ENCODE measurements at places on chromosomes 7 and 10. TPM values are rescaled to one million over a fixed set of nuclear protein-coding genes. Genes with fewer than 3 reads are reported as not detected.

The PLAU gene
- total RNA-seq, result 8.1 TPM

- H3K4me1 ChIP-seq, result no peaks in the 10 kb centered on the region
- no peaks in the 10 kb centered on the region for H3K36me3 ChIP-seq
- no peak overlapping the region for H3K4me3 ChIP-seq
- H3K27ac ChIP-seq, result no peak overlapping the region
These were observed 216.3 kb downstream of the GFRA1 start for GRCh38 chr10:116056445-116057293.

GRCh38 chr7:79820387-79820786, 314.2 kb upstream of the GNAI1 start:
- H3K27ac ChIP-seq, result no peak overlapping the region
- no peaks in the 10 kb centered on the region for H3K27me3 ChIP-seq
- no peak for DNase-seq
- no peaks in the 10 kb centered on the region for H3K4me1 ChIP-seq
- H3K4me3 ChIP-seq, result no peak overlapping the region
- no peaks in the 10 kb centered on the region for H3K36me3 ChIP-seq

DNA sequence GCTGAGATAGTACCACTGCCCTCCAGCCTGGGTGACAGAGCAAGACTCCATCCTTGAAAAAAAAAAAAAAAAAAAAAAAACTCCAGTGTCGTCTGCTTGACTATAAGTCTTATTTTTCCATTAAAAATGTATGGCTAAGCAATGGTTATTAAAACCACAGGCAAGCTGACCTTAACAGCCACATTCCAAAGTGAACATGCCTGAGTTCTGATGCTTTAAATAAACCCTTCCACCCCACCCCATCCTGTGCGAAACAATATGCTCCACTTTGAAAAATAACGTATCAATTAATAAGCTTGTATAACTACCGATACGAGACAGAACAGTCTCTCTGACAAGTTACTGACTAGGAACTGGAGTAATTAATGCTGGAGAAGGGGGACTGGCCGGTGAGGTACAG, 63.7 kb downstream of the LARP4B start:
- H3K27me3 ChIP-seq, result no peaks in the 10 kb centered on the region
- no peak overlapping the region for H3K4me3 ChIP-seq
- H3K4me1 ChIP-seq, result peaks cover 3% of the 10 kb centered on the region
- peaks cover 7% of the 10 kb centered on the region for H3K36me3 ChIP-seq
- no peak for DNase-seq
- no peak overlapping the region for H3K27ac ChIP-seq

- no peak overlapping the region for H3K4me3 ChIP-seq
- H3K4me1 ChIP-seq, result no peaks in the 10 kb centered on the region
- no peaks in the 10 kb centered on the region for H3K27me3 ChIP-seq
- no peak overlapping the region for H3K27ac ChIP-seq
- no peak for DNase-seq
- H3K36me3 ChIP-seq, result no peaks in the 10 kb centered on the region
These were observed 93.0 kb downstream of the ABLIM1 start for GRCh38 chr10:114565066-114565465.

DNA sequence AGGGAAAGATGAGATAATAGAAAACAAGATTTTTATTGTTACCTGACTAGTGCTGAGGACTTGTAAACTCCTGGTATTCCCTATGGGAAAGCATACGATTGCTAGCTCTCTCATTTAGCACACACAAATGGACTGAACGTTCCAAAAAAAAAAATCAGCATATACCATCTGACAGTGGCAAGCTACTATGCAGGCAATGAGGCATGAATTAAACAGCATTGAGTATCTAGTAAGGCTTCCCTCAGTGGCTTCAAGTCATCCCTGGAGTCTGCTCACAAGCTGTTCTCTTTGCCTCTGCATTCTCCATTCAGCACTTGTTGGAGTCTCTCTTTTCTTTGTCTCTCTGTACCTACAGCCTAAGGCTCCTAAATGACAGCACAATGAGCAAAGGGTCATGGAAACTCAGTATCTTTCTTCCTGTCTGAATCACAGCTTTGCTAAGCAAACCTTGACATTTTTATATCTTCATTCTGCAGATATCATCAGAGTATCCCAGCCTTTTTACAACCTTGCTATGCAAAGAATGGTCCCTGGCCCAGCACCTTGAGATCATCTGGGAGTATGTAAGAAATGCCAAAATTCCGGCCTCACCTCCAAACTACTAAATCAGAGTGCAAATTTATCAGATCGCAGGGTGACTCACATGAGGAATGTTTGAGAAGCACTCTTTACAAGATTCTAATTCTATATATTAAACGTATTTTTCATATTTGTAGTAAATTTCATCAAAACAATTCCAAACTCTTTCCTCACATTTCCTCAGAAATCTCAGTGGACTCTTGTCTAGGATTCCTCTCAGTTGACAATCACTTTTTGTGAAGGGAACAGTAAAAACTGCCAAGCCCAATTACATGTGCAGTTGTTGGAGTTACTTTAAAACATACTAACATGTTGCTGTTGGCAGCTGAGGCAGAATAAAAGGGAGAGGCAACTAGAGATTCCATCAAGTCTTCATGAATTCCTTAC, 10.8 kb upstream of the LIPA start:
- H3K36me3 ChIP-seq, result no peaks in the 10 kb centered on the region
- DNase-seq, result no peak

All from thoracic aorta (tissue), 2 donors.